ENCODE measurements at places on chromosomes 13 and 19.

GRCh38 chr13:22238269-22238668 is 567.4 kb downstream of the FGF9 start:
- no peak for DNase-seq

- DNase-seq: no peak
Observed at GRCh38 chr19:31817971-31818797, 468.9 kb upstream of the TSHZ3 start.

DNA sequence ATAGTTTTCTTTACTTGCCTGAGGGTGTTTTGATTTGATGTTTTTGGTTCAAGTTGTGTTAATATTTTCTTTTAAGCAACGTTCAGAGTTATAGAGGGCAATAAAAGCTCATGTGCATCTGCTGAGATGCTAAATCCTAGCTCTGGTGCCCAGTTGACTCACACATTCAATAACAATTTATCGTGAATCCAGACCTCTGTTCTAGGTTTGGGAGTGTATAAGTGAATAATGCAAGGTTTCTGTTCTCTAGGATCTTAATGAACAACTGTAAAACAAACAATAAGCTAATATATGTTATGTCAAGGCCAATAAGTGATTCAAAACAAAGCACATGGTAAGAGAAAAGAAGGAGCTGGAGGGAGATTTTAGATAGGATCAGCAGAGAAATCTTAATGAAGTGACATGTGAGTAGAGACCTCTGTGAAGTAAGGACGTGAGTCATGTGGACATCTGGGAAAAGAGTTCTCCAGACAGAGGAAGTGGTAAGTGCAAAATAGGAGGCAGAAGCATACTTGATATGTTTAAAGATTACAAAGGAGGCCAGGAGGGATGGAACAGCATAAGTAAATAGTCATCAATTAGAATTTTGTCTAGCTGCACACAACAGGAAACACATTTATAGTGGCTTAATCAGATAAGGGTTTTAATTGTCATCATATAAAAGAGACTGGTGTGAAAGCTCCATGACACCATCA is 278.5 kb upstream of the HTR2A start:
- no peak for DNase-seq

DNA sequence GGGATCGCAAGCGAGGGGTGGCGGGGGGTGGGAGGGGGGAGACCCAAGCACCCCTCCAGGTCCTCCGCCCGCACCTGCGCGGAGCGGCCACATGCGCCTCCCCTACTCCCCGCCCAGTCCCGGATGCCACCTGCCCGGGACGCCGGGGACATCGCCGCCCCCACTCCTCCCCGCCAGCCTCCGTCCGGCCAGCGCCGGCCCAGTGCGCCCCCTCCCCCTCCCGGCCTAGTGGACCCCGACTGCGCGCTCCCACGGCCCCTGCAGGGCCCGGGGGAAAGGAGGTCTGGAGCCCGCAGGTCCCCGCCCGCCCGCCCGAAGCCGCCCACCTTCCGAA is 263 bp downstream of the RHPN2 start:
- no peak for DNase-seq

DNA sequence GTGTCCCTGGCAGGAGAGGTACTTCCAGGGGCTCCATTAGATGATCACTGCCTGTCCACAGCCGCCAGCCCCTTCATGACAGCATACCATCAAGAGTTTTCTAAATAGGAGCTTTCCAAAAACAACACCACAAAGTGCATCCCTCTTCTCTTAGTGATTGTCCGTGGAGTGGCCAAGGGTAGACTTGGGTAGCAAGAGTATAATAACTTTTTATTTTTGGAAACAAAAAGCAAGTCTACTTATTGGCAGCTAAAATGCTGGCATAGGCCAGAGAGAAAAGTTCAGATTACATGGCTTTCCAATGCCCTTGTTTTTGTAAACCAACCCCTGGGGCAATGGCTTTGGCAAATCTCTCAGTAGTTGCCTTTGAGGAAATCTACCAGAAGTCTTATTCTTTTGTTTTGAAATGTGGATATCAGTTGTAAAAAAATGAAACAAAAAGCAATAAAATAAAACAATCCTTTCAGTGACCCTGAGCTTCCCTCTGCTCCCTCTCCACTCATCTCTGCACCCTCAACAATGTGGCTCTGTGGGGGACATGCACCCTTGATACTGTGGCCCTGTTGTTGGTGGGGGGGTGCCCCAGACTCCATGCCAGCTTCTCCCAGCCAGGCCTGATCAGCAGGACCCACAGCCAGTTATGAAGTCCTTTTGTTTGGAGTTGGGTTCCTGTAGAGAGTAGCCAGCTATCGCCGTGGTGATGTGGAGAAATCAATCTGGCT is 294.1 kb downstream of the DLEU7 start:
- DNase-seq: no peak

DNA sequence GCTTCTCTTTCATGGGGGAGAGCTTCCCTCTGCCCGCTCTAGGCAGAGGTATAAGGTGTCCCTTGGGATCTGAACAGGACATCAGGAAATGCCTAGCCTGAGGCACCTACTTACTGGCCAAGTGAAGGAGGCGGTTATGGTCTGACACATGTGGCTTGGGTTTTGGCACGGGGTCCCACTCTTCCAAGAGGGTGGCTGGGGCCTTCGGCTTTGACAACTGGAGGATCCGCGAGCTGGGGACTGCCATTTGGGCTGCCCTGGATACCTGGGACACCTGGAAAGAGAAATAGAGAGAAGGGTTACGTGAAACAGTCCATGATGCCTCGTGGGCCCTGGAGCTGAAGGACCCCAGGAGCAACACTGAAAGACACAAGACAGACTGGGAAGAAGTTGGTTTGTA is 22.4 kb upstream of the MIER2 start:
- no peak for DNase-seq
